ENCODE measurements at places on chromosomes 3 and 15.

GRCh38 chr3:51686512-51687215 is 15.6 kb downstream of the TEX264 start:
- DNase-seq = no peak

DNA sequence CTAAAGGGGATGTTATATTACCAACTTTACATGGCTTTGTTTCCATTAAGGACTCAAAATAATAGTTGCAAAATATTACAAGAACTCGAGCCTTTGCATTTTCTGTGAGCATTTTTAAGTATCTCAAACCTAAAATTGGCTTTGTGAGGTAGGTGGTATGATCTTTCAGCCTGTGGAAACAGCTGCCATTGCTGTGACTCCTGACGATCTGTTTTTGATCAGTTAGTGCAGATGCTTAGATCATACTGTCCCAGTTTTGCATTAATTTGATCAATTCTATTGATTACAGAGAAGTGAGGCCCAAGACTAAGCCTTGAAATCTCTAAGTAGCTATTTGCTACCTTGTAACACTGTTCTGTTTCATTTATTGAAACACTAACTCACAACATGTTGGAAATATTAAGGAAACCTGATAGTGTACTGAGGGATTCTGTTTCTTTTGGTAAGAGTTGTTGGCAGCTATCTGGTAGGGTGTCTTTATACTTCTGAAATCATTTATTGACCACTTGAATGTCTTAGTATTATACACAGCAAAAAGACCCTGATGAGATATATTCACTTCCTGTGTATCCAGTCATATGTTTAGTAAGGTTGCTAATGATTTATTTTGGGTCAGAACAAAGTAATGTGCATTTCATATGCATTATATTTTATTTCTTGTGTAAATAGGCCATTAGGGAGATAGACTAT is 14.8 kb downstream of the SKIL start:
- no peak for DNase-seq

DNA sequence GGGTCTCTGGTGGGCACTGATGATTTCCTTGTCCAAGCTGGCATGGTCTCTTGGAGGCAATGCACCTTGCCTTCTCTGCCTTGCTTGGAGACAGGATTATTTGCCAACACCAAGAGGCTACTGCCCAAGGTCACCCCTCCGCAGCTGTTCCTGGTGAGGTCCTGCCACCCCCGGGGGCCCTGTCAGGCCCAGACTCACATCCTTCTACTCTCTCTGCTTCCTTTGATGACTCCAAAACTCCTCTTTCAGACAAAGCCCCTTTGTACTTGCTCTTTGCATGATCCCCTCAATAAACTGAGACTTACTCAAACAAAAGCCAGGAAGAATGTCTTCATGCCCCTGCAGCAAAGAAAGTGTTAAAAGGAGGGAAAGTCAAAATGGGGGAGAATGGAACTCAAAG is 137.7 kb downstream of the MEX3B start:
- no peak for DNase-seq

DNA sequence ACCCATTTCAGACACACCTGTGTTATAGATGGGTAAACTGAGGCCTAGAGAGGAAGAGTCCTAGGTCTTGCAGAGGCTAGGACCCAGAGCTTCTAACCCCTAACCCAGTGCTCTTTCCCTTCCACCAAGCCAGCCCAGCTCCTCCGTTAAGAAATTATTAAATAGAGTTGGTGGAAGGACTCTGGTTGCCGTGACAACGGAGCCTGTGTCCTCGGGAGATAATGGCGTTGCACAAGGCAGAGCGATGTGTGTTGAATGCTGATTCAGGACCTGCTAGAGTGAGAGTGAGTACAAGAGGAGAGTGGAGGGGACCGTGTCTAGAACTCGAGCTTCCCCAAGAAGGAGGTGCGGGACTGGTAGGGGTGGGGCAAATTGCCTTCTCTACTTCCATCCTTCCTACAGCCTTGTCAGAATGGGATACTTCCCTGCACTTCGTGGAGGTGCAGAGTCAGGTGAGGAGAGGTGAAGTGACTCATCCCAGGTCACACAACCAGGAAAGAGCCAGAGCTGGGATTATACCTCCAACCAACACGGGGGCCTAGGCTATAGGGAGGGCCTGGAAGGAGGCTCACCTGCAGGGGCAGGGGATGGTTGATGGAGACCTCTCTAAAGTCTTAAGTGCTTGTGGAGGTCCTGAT is 8.6 kb downstream of the SLC6A1 start:
- no peak for DNase-seq

- DNase-seq = no peak
Measured at GRCh38 chr15:61336026-61336638, 107.0 kb upstream of the RORA start.

GRCh38 chr3:159907828-159908227 is 80.8 kb upstream of the IL12A start:
- DNase-seq = no peak

DNA sequence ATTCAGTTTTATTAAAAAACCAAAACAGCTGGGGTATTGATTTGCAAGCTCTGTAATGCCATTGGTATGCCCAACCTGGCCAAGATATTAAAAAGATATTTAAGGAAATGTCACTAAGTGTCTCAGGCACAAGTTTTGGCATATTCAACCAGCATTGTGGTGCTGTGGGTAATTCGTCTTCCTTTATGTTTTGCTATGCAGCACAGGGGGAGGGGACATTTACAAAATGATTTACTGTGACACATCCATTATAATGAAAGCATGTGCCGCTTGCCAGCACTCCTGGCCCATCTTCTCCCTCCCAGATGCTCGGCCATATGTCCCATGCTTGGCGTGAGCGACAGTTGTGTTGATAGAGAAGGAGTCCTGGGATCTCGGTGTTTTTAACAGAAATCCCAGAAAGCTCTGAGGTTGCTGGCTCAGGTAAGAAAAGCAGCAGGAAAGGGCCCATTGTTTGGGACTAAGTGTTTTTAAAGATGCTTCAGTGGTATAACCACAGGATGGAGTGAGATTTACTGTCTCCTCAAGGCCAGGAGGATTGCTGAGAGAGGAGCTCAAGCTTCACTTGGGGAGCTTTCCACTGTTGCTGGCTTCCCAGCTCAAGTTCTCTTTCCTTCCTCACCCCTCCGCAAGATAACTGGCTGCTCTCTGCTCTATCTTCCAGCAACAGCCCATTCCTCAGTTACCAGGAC is 158.2 kb upstream of the TSC22D2 start:
- DNase-seq = no peak

GRCh38 chr3:107921038-107921437 is 169.8 kb downstream of the CD47 start:
- no peak for DNase-seq

DNA sequence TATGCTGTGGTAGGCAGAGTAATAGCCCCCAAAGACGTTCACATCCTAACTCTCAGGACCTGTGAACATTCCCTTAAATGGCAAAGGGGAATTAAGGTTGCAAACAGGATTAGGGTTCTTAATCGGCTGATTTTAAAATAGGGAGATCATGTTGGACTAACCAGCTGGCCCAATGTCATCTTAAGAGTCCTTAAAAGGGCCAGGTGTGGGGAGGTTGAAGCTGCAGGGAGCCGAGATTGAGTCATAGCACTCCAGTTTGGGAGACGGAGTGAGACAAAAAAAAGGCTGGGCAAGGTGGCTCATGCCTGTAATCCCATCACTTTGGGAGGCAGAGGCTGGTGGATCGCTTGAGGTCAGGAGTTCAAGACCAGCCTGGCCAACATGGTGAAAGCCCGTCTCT is 1.6 kb upstream of the FLNB start:
- DNase-seq = no peak

- no peak for DNase-seq
Measured at GRCh38 chr3:13080591-13080990, 7.4 kb upstream of the IQSEC1 start.

- DNase-seq = no peak
Measured at GRCh38 chr3:193335031-193335430, 43.5 kb downstream of the ATP13A5 start.

Measured in breast epithelium (tissue), 4 donors.